Caco-2 (cell line): ENCODE measurements at places on chromosomes 2 and 18. TPM values are rescaled to one million over a fixed set of nuclear protein-coding genes. Genes with fewer than 3 reads are reported as not detected.

The CFAP221 gene
- 0.60 TPM in 1 of 2 replicates, not detected in the other for total RNA-seq

The NR4A2 gene
- total RNA-seq = 0.91 and 0.97 TPM in 2 replicates

The STAT4 gene
- total RNA-seq = 0.19 and 0.48 TPM in 2 replicates

The MITD1 gene
- 29.3 and 30.5 TPM in 2 replicates for total RNA-seq

The DNAH7 gene
- total RNA-seq = 0.16 and 0.30 TPM in 2 replicates

- H3K36me3 ChIP-seq = no peaks in the 10 kb centered on the region
- H3K4me3 ChIP-seq = no peak overlapping the region
- no peaks in the 10 kb centered on the region for H3K27me3 ChIP-seq
- no peak for DNase-seq
- H3K27ac ChIP-seq = no peak overlapping the region
Measured at GRCh38 chr2:46276642-46277041, 20.6 kb upstream of the EPAS1 start.

DNA sequence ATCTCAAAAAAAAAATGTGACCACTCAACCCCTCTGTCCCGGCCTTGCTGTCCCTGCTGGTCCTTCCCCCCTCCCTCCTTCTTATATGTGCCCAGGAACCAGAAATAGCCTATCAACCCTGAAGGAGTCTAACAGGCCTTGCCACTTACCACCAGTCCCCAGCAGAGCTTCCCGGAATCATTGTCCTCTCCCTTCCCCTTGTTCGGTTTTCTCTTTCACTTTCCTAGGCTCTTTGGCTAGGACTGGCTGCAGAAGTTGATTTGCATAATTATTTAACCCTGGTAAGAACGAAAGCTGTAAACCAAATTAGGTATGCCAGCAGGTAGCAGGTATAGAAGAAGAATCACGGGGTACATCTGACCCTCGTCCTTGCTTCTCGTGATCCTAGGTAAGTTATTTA, 72.6 kb upstream of the ZNF532 start:
- H3K27me3 ChIP-seq = no peaks in the 10 kb centered on the region
- H3K4me3 ChIP-seq = no peak overlapping the region

DNA sequence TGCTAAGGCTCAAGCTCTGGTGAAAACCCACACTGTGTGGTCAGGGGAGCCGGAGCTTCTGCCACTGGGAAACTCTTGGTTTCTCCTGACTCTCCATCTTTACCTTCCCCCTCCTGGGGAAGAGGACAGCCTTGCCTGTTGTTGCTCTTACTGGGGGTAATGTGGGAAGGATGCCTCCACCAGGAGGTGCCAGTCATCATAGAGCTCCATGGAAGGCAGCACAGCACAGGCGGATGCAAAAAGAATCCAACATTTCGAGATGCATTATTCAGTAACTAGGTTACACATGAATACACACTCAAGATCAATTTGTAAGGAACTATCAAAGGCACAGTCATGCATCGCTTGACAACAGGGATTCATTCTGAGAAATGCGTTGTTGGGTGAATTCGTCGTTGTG, 322.6 kb downstream of the AFF3 start:
- no peak overlapping the region for H3K27ac ChIP-seq
- no peaks in the 10 kb centered on the region for H3K36me3 ChIP-seq
- H3K27me3 ChIP-seq = no peaks in the 10 kb centered on the region
- no peak overlapping the region for H3K4me3 ChIP-seq

- H3K4me1 ChIP-seq = peaks cover 31% of the 10 kb centered on the region
- H3K27ac ChIP-seq = peak overlapping the region; percentile 73
- no peak overlapping the region for H3K4me3 ChIP-seq
- no peak for DNase-seq
Measured at GRCh38 chr2:146579147-146579930, 1265.5 kb upstream of the ACVR2A start.

DNA sequence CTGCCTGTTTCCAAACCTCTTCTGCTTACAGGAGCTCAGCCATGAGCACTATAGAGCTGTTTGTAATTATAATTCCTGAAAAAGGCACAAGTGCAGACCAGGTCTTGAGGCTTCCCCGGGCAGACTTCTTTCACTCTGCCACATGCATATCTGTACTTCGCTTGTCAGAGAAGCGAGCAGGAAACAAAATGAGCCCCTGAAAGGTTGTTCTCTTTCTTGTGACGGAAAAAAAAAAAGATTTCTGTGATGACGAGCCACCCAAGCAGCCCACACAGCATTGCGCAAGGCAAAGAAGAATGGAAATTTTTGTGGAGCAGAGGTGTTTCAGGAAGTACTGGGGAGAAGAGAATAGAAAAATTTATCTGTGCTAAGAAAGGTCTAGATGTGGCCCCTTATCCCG, 54.0 kb upstream of the LINC00305 start:
- H3K4me1 ChIP-seq = no peaks in the 10 kb centered on the region
- no peak overlapping the region for H3K4me3 ChIP-seq
- H3K27ac ChIP-seq = no peak overlapping the region
- H3K36me3 ChIP-seq = no peaks in the 10 kb centered on the region
- no peak for DNase-seq
- no peaks in the 10 kb centered on the region for H3K27me3 ChIP-seq

DNA sequence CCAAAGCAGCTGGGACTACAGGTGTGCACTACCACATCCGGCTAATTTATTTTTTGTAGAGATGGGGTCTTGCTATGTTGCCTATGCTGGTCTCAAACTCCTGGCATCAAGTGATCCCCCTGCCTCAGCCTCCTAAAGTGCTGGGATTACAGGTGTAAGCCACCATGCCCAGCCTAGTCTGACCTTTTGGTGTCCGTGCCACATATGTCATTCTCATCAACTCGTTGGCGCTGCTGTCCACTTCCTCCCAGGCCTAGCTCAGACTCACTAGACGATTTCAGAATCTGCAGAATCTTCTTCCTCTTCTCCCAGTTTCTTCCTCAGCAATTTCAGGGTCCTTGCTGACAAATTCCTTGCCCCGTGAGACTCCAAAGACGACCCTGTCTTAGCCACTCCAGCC, 39.8 kb upstream of the DNMT3A start:
- H3K4me1 ChIP-seq = peaks cover 8% of the 10 kb centered on the region
- no peaks in the 10 kb centered on the region for H3K36me3 ChIP-seq
- no peaks in the 10 kb centered on the region for H3K27me3 ChIP-seq
- no peak overlapping the region for H3K4me3 ChIP-seq

GRCh38 chr18:56146565-56146964, 491.8 kb downstream of the TXNL1 start:
- no peak overlapping the region for H3K4me3 ChIP-seq
- DNase-seq = no peak
- no peaks in the 10 kb centered on the region for H3K4me1 ChIP-seq
- H3K27ac ChIP-seq = no peak overlapping the region
- no peaks in the 10 kb centered on the region for H3K27me3 ChIP-seq
- H3K36me3 ChIP-seq = no peaks in the 10 kb centered on the region

DNA sequence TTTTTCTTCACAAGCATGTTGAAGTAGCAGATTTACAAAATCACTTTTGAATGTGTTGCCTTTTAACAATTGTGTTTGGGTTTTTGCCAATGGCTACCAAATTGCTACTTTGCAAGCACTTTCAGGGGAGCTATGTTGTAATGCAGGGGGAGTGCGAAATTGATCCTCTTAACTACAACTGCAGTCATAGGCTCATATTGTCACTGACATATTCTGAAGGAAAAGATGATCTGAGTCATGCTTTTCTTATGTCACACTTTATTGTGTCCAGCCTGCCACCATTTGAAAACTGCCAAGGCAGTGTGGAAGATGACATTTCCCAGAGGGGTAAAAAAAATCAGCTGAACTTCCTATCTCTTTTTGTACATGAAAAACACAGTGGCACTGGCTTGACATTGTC, 74.9 kb downstream of the GPD2 start:
- H3K4me3 ChIP-seq = no peak overlapping the region
- no peaks in the 10 kb centered on the region for H3K4me1 ChIP-seq
- DNase-seq = no peak
- no peaks in the 10 kb centered on the region for H3K36me3 ChIP-seq

DNA sequence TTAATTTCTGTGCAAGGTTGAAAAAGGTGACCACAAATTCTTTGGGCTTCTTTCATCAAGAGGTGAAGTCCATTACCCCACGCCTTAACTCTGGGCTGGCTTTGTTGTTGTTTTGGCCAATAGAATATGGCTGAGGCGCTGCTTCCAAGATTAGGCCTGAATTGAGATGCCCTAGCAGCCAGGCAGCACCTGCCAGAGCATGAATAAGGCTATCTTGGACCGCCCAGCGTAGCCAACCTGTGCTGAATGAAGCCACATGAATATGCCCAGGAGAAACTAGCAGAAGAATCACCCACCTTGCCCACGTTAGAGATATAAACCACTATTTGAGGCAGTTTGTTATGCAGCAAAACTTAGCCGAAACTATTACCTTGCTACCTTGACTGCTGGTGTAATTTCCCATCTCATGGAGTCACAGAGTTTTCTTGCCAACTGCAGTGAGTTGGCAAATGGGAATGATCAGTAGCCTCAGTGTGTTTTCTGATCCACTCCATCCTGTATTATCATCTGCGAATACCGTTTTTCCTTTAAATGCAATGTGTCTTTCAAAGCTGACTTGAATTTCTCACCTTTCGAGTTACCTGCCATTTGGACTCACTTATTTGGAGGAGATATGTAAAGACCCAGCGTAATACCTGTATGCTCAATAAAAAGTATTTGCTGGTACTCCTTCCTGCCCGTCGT, 679 bp downstream of the TSGA10 start:
- DNase-seq = no peak
- peak overlapping the region; percentile 87 for H3K27ac ChIP-seq
- H3K27me3 ChIP-seq = no peaks in the 10 kb centered on the region
- peak overlapping the region; percentile 86 for H3K4me3 ChIP-seq
- H3K36me3 ChIP-seq = no peaks in the 10 kb centered on the region

DNA sequence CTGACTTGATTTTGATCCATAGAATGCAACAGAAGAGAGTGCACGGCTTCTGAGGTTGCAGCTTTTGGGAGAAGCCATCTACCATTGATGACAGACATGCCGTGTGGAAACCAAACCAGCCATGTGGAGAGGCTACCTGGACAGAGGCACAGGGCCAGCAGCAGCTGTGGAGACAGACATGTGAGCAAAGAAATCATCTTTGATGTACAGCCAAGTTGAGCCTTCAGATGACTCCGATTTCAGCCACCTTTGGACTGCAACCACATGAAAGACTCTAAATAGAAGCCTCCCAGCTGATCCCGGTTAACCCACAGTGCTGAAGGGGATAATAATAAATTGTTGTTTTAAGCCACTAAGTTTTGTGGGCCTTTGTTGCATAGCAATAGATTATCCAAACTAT, 54.2 kb downstream of the TSN start:
- DNase-seq = no peak
- H3K27me3 ChIP-seq = no peaks in the 10 kb centered on the region
- H3K4me3 ChIP-seq = no peak overlapping the region
- H3K36me3 ChIP-seq = no peaks in the 10 kb centered on the region
- no peaks in the 10 kb centered on the region for H3K4me1 ChIP-seq

DNA sequence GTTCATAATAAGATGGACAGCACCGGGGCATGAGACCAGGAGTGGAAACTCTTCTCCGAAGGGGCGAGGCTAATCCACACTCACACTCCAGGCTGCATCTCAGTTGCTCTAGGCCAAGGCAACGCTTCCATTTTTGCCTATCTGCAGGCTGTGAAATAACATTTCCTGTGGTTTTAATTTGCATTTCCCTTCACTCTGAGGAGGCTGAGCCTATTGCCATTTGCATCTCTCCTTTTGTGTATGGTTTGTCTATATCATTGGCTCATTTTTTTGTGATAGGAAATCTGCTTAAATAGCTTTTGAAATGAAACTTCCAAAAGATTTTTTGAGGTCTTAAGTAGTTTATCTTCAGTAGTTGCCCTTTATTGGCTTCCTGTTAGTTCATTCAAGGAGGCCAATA, 57.6 kb downstream of the TPGS2 start:
- no peaks in the 10 kb centered on the region for H3K4me1 ChIP-seq
- H3K27ac ChIP-seq = no peak overlapping the region
- H3K36me3 ChIP-seq = no peaks in the 10 kb centered on the region
- H3K27me3 ChIP-seq = no peaks in the 10 kb centered on the region

- H3K4me3 ChIP-seq = no peak overlapping the region
- no peak for DNase-seq
- no peaks in the 10 kb centered on the region for H3K36me3 ChIP-seq
- H3K27me3 ChIP-seq = no peaks in the 10 kb centered on the region
Measured at GRCh38 chr2:235847576-235847975, 320.6 kb downstream of the GBX2 start.

- H3K27ac ChIP-seq = no peak overlapping the region
- H3K4me3 ChIP-seq = no peak overlapping the region
- H3K27me3 ChIP-seq = no peaks in the 10 kb centered on the region
- peaks cover 5% of the 10 kb centered on the region; the same call in 1 of the 2 replicates for H3K4me1 ChIP-seq
- no peak for DNase-seq
Measured at GRCh38 chr2:10075101-10075500, 5.1 kb downstream of the CYS1 start.

GRCh38 chr2:82526277-82526676, 1932.8 kb downstream of the SUCLG1 start:
- no peaks in the 10 kb centered on the region for H3K36me3 ChIP-seq
- H3K27ac ChIP-seq = no peak overlapping the region
- DNase-seq = no peak
- no peaks in the 10 kb centered on the region for H3K4me1 ChIP-seq
- H3K27me3 ChIP-seq = no peaks in the 10 kb centered on the region

- H3K4me1 ChIP-seq = no peaks in the 10 kb centered on the region
- no peak overlapping the region for H3K27ac ChIP-seq
- no peaks in the 10 kb centered on the region for H3K36me3 ChIP-seq
- no peak for DNase-seq
Measured at GRCh38 chr18:46478796-46479195, 178.2 kb downstream of the LOXHD1 start.

DNA sequence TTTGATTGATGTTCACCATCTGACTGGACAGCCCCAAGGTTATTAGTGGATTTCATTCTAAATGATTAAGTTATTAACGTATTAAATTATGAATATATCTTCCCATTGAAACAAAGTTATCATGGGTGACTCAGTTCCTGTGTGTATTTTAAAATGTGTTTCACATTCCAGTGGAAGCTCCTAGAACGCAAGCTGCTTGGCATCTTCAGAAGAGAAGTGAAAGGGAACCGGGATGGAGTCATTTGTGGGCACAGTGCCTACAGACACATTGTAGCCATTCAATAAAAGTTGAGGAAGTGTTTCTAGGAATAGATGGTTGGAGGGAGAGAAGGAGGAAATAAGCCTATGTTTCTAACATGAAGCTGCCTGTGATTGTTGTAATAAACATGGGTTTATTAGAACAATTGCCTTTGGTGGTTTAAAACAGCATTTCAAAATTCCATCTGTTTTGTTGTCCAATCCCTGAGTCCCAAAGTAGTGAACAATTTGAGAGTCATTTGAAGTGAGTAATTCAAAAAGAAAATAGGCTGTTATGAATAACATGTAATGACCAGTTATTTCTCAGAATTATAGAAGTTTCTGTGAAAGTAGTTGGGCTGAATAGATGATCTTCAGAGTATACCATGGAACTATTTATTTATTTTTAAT, 143.5 kb downstream of the PKP4 start:
- peaks cover 30% of the 10 kb centered on the region for H3K4me1 ChIP-seq
- no peak overlapping the region for H3K4me3 ChIP-seq
- no peaks in the 10 kb centered on the region for H3K27me3 ChIP-seq
- no peak for DNase-seq
- no peak overlapping the region for H3K27ac ChIP-seq
- H3K36me3 ChIP-seq = no peaks in the 10 kb centered on the region; the same call in 1 of the 2 replicates

- H3K4me1 ChIP-seq = no peaks in the 10 kb centered on the region
- H3K4me3 ChIP-seq = no peak overlapping the region
- DNase-seq = no peak
- H3K27me3 ChIP-seq = no peaks in the 10 kb centered on the region; the same call in 1 of the 2 replicates
Measured at GRCh38 chr2:17303054-17303453, 215.2 kb downstream of the RAD51AP2 start.
